Urothelium cell line (cell line): ENCODE measurements at places on chromosomes 6 and 20.

DNA sequence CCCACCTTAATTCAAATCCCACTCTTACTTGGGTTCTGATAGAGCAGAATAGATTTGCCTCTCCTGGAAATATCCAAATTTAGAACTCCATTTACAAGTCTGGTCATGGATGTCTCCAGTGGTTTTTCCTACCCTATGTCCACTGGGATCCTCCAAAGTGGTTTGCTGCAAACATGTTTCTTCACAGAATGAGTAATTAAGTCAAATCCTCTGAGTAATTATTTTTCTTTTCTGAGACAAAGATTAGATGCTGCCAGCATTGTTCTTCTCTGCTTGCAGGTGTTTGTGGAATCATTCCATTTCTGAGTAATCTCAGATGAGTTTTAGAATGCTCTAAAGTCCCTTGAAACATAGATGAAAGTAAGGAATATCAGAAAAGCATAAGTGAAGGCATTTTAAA, 21.9 kb downstream of the DTD1 start:
- no peak for DNase-seq

DNA sequence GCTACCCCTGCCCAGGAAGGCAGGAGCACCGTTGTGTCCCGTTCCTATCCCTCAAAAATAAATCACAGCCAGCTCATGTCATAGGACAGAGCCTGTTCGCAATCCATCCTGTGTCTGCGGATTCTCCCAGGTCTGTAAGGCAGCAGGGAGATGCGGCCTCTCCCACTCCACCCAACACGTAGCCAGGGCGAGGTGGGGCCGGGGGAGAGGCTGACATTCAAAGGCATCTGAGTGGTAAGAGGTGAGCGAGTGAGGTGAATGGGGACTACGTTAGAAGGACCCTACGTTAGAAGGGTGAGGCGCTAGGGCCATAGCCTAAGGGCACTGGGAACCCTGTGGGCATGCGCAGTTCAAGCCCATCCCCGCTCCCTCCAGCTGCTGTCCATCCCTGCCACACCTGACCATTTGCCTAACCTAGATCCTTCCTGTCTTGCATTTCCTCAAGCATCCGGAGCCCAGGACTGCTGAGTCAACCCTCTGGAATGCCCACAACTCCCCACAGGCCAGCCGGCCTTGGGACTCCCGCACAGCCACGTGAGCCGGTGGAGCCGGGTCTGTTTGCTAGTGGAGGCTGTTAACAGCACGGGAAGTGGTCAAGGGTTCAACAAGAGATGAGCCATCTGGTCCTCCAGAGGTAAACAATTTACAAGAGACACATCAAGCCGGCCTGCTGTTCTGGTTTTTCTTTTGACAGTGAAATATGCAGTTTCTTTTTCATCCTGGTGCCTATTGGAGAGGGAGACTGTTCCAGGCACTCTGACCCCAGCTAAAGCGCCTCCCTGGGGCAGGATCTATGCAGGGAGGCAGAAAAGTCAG, 45.9 kb downstream of the RIPOR3 start:
- DNase-seq, result peak; percentile 99

DNA sequence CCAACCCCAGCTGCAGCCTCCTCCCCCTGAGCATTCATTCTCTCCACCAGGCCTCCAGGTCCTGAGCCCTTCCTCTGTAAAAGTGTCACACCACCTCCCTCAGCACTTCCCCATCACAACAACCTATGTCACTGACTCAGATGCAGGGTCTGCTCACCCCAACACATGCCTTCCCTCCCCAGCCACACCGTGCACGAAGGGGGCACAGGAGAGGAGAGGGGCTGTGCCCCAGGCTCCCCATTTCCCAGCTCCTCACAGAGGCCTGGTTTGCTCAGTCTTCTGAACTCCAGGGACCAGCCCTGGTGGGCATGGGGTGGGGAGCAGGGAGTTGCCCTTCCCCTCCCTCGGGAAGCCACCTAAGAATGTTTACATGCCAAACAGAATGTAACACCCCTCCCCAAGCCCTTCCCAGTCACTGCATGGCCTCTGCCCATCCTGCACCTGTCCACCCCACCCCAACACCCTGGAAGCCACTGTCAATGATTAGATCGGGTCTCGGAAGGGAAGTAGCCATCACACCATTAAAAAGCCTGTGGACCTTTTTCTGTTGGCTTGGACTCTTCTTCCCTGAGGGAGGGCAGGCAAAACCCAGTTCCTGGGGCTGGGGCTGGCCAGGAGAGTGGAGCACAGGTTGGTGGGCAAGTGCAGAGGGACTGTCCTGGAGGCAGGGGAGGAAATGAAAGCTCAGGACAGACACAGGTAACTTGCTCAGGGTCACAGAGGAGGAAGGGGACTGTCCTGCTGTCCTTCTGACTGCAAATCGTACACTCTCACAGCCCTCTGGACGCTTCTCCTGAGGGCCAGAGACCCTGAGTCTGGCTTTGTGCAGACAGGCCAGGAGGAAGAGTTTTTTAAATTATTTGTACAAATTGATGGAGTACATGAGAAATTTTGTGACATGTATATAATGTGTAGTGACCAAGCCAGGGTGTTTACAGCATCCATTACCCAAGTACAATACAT, 10.1 kb upstream of the SLC22A7 start:
- DNase-seq, result no peak

GRCh38 chr6:96836631-96837080, 621 bp downstream of the GPR63 start:
- DNase-seq, result no peak

DNA sequence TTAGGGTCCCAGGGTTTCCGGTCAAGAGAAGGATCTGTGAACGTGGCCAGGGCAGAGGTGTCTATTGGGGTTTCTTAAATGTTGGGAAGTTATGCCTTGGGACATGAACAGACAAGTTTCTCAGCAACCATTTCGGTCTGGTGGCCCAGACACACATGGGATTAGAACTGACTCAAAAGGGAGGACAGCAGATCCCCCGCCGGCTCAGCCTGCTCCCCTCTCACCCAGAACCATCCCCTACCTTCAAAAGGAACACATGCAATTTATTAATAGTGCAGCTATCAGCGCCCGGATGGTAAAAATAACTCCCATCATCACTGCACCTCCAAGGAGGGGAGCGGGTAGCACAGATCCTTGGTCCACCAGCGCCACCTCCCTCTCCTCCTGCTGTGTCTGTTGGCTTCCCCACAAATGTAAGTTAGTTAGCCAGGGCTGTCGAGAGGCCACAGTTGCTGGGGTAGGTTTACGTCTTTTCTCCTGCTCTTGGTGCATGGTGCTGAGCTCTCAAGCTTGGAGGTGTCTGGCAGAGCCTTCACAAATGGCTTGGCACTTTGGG, 77.1 kb downstream of the TRAM2 start:
- no peak for DNase-seq

GRCh38 chr20:60135276-60135675, 177.1 kb downstream of the CDH26 start:
- no peak for DNase-seq

GRCh38 chr6:26576929-26577719, 19.6 kb upstream of the ABT1 start:
- no peak for DNase-seq
